ENCODE measurements at places on chromosomes 12 and 14.

GRCh38 chr14:81716953-81717352 is 183.3 kb upstream of the SEL1L start:
- DNase-seq: no peak

DNA sequence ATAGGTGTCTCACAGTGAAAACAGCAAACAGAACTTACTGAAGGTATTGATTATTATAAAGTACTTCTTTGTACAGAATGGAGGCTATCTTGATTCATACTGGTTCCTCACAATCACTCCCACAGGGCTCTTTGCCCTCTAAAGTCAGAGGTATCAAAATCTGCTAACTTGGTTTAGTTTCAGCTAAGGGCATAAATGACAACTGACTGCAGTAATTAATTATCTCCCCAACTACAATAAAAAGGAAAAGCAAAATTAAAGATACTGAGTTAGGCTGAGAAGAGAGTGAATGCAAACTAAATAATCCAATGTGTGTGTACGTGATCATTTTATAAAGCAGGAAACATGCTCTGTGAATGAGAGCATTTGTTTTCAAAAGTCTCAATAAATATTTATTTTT is 338.7 kb downstream of the ACSS3 start:
- no peak for DNase-seq

DNA sequence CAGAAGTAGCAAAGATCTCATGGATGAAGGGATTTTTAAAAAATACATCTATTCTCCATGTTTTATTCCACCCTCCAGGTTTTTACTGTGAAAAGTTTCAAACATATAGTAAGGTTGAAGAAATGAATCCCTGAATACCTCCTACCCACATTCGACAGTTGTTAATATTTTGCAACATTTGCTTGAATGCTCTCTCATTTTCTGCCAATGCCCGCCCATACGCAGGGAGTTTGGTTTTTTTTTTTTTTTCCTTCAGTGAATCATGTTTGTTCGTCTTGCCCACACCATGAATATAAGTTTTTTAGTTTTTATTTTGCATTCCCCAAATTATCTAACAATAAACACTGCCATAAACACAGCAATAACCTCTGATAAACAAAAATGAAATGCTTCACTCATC is 82.9 kb downstream of the MAP1LC3B2 start:
- DNase-seq: no peak

DNA sequence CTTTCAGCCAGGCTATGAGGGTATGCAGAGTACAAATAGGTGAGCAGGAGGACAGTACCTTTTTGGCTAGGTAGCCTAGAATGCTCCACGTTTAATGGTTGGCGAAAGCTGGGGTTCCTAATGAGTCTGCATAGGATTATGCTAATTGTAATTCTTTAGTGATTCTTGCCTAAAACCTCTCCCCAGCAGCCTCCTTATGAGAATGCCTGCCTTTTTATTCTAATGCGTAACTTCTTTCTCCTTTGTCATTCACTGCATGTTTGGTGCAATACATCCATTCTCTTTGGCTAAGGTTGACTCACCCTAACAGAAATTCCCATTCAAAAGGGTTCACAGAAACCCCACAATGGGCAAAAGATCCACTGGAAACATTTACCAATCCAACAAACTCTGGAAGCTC is 752.2 kb downstream of the FSCB start:
- no peak for DNase-seq

DNA sequence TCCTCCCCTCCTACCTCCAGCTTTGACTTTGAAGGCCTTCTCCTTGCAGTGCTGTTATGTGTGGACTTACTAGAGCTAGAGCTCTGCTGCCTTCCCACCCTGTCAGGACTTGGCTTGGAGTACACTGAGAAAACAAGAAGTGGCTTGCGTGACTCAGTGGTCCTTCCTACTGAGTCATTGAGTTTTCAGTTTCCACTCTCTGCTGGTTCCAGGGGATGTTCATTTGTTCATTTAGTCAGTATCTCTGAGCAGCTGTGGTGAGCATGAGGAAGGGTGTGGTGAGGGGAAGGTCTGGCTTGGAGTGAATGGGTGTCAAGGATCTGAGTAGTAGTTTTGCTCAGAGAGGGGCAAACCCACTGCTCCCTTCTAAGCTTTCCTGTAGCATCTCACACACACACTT is 17.2 kb upstream of the ELK3 start:
- no peak for DNase-seq

DNA sequence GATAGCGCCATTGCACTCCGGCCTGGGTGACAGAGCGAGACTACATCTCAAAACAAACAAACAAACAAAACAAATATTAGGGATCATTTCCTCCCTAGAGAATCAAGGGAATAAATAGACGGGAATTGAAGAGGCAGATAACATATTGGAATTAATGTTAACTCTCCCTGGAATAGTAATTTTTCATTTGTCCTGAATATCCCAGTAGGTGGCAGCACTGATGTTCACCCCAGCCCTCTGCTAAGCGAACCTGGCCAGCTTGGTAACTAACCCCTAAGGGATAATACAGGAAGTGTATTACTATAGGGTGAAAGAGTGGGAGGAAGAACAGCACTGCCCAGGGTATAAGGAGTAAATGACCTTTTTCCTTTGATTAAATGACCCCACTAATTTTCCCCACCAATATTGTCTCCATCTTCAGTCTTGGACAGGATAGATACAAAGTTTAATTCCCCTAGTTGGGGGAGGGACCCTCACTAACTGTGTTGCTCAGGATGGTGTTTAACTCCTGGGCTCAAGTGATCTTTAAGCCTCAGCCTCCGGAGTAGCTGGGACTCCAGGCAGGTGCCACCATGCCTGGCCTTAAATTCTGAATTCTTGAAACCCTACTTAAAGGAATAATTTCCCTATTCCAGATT is 40.5 kb downstream of the SLC2A14 start:
- peak; percentile 20 for DNase-seq

- DNase-seq: no peak
Measured at GRCh38 chr12:56474389-56474788, 6.0 kb downstream of the SPRYD4 start.

DNA sequence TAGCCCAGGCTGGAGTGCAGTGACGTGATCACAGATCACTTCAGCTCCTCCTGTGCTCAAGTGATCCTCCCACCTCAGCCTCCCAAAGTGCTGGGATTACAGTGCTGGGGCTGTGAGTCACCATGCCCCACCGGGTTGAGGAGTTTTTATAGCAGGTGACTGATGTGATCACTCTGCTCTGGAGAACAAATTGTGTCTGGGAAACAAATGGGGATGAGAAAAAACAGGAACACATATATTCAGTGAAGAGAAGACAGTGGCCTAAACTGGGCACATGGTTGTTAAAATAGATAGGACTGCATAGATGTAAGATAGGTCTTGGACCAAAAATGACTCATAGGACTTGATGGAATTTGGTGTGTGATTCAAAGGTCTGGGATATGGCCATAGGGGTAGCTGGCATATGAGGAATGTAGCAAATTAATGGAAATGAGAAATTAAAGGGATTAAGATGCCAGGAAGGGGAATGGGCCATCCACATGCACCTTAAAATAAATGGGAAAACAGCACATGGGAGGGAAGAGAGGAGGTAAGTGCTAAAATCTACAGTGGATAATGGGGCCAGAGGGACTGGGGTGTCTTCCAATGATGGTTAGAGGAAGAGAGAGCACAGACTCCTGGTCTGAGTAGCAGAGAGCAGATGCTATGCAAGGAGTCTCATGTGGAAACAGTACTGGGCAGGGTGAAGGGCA is 11.2 kb downstream of the BCAT1 start:
- no peak for DNase-seq

- no peak for DNase-seq
Measured at GRCh38 chr12:27422697-27423096, 23.8 kb upstream of the SMCO2 start.

- peak; percentile 91 for DNase-seq
Measured at GRCh38 chr12:1800401-1801302, 19.7 kb upstream of the LRTM2 start.

- no peak for DNase-seq
Measured at GRCh38 chr12:69044887-69045286, 111.9 kb upstream of the CPM start.

- DNase-seq: no peak
Measured at GRCh38 chr12:68344126-68344525, 12.0 kb upstream of the MDM1 start.

GRCh38 chr12:78559886-78560285 is 304.7 kb upstream of the SYT1 start:
- peak; percentile 34 for DNase-seq

GRCh38 chr14:38873941-38874612 is 229.0 kb downstream of the SEC23A start:
- no peak for DNase-seq

- no peak for DNase-seq
Measured at GRCh38 chr14:69772082-69773017, 5.4 kb downstream of the SRSF5 start.

DNA sequence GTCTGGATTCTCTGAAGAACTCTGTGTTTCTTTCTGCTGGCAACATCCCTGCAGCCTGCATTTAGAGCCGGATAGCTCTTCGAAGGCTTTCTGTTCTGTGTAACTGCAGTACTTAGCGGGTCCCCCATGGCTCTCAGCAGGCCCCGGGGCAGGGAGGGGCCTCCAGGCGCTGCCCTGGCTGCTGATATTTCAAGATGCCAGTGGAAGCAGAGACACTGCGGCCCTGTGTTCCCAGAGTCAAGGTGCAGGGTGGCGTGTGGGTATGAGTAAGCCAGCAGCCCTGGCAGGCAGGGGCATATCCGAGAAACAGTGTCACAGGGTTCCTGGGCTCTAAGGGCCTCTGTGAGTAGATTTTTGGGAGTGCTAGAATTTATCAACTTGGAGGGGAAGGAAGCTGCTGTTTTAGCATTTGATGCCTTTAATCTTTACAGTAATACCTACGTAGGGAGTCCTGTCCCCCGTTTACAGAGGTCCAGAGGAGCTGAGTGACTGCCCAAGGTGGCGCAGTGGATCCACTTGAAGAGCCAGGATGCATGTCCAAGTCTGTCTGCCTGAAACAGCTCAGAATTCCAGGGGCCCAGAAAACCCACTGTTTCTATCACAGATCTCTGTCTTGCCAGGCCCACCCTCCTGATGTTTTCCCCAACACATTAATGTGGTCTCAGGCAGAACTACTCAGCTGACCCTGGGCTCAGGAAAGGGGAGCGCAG is 16.2 kb downstream of the ESRRB start:
- DNase-seq: no peak

DNA sequence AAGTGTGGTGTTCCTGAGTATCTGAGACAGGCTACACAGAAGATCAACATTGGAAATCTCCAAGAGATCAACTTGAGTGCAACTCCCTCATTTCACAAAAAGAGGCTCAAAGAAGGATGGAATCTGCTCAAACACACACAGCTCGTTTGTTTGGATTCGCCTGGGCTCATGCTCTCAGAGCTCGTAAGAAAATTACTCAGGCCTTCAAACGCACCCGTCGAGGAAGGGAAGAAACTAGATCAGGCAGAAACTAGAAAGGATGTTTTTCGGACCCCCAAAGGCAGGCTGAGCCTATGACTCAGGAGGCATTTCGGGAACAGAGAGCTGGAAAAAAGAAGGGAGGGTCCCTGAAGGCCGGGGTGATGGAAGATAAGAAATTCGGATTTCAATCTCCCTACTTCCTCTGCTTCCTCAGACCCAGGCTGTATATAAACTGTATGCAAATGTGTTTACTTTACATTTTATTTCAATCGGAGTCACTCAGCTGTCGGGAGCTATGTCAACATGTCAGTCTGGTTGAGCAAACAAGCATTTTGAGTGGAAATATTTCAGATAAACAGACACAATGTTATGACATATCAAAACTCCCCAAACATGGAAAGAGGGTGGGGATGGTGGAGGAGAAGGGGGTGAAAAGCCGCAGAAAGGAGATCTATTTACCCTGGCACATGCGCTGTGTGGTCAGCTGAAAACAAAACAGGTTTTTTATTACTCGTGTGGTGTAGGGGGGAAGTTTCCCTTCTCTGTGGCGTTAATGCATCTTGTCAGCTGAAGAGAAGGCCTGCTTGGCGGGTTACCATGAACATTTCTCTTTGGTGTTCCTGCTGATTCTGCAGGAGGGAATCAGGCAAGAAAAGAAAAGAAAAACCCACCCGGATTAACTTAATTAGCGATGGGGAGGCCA is 129.1 kb upstream of the TBX3 start:
- no peak for DNase-seq

DNA sequence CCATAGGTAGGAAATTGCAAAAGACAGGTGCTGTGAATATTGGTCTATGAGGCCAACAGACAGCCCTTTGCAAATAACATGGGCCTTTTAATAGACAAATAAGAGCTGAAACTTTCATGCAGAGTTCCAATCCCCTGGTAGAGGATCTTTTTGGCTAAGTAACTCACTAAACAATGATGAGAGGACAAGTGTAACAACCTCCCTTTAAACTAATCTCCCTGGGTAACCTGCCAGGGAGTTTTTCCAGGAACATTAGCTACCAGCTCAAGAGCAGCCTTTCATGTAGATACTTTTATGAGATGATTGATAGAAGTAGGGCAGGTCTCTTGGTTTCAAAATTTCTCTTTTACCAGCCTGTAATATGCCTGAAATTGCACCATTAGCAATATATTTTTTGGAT is 13.8 kb upstream of the CACNA1C start:
- DNase-seq: no peak

- DNase-seq: no peak
Measured at GRCh38 chr14:86796221-86797074, 1196.5 kb downstream of the GALC start.

- DNase-seq: no peak
Measured at GRCh38 chr14:62247266-62247665, 485.0 kb downstream of the SNAPC1 start.

- DNase-seq: no peak
Measured at GRCh38 chr12:100401660-100402059, 44.8 kb downstream of the SLC17A8 start.

Data from NCI-H1694 treated with DMSO at 0.1 percent for 48 hours (cell line).